ENCODE measurements at places on chromosomes 7 and 10. TPM values are rescaled to one million over a fixed set of nuclear protein-coding genes. Genes with fewer than 3 reads are reported as not detected.

GRCh38 chr10:43964486-43964885 is 315.8 kb upstream of the ZNF32 start:
- DNase-seq: no peak

GRCh38 chr7:16241017-16241416 is 180.3 kb downstream of the CRPPA start:
- no peak for DNase-seq

GRCh38 chr7:42227541-42227935 is 9.5 kb downstream of the GLI3 start:
- no peak for DNase-seq

- no peak for DNase-seq
Observed at GRCh38 chr10:29387269-29387668, 98.4 kb downstream of the LYZL1 start.

DNA sequence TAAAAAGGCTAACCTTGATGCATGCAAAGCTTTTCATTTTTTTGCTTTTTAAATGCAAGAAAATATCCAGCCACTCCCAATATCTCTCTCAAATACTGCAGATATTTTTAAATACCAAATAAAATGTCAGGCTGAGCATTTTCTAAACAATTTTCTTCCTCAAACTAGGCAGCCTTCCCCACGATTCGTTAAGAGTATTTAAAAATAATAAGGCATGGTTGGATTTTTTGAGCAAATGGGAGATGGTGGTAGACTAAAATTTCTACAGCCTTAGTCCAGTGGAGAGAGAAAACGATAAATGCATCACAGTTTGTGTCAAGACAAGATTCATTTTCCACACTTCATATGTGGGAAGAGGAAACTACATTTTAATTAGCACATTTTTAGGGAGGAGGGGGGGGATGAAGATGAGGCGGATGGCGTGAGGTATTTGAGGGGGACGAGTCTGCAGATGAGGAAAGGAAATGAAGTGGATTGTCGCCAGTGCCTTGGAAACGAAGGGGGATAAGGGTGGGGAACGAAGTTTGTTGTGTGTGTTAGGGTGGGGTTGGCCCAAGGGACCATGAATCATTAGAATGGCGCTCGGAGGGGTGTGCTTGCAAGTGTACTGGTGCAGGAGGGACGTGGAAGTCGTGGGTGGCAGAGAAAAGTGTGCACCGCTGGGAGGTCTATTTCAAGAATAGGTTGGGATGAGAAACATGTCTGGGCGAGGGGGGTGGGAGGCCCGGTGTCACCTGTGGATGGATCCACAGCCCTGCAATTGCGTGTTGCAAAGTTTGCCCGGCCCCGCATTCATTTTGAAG is 1.2 kb upstream of the ADD3 start:
- no peak for DNase-seq

The HOXA6 gene
- total RNA-seq: not detected

The TRPV6 gene
- 0.27 TPM for total RNA-seq

The CPED1 gene
- total RNA-seq: not detected

The SNCG gene
- 431 TPM for total RNA-seq

All from glutamatergic neuron (in vitro differentiated cells).